ENCODE measurements at places on chromosomes 2 and 18.
A peak's percentile ranks its signal among the peaks of the same experiment; 100 is the strongest.

- DNase-seq, result no peak
Observed at GRCh38 chr18:55338978-55339650, 248.9 kb downstream of the TCF4 start.

- DNase-seq, result no peak
Observed at GRCh38 chr2:24107-24506, 22.2 kb downstream of the FAM110C start.

DNA sequence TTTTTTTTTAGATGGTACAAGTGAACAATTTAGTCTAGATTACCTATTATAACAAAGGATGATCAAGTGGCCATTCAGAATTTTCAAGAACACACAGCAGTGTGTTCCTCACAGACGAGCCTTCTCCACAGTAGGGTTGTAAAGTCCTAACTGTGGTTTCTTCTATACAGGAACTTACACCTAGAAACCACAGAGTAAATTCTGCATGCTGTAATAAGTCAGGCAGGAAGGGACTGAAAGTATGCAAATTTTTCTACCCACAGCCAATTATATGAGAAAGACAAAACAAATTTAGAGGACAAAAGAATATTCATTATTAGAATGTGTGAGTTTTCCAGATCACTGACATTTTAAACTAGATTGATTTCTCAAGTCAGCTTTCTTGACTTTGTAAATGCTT lies 99.5 kb downstream of the RBMS1 start:
- DNase-seq, result peak; percentile 40

- no peak for DNase-seq
Observed at GRCh38 chr2:161677634-161678033, 53.4 kb downstream of the SLC4A10 start.

GRCh38 chr18:76981396-76981968 lies 151.1 kb downstream of the MBP start:
- DNase-seq, result no peak

DNA sequence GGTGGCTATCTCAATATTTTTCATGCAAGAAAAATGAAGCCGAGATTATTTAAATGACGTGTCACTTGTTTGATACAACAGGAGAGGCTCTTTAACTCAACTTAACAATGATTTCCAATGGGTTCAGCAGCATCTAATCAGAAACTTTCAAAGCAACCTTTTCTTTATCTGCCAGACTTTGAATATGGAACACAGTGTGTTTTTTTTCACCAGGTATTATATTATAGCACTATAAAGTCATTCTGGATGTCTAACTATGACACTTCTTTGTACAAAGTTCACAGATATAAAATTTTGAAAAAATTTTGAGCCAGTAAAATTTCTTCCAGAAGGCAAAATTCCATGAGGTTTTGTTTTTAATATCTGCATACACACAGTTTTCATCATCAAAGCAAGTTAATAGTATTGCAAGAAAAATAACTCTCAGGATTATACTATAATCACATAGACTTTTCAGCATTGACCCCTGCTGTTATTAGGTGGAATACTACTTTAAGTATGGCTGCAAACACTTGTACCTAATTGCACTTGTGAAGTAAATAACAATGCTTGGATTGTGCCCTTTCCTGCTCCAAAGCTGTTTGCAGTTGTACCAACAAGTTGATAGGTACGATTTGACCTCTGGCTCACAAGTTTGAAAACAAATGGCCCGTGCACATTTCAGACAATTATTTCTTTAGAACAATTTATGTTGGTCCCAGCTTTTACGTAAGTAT lies 44.0 kb upstream of the DSG1 start:
- DNase-seq, result no peak

DNA sequence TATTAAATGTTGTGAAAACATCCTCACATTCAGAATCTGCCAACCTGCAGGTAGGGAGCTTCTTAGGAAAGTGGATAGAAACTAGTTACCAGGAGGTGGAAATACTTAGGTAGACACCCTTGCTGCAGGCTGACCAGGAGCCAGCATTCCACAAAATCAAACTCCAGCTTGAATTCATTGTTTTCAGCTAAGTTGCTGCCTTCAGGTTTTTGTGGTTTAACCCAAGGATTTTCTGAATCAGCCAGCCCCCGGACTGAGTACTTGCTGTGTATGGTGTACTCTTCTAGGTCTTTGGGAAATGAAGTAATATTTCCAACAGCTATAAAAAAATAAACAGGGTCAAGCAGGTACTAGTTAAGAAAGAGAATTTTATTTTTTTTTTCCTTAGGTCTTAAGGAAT lies 192.1 kb upstream of the CHST9 start:
- no peak for DNase-seq

DNA sequence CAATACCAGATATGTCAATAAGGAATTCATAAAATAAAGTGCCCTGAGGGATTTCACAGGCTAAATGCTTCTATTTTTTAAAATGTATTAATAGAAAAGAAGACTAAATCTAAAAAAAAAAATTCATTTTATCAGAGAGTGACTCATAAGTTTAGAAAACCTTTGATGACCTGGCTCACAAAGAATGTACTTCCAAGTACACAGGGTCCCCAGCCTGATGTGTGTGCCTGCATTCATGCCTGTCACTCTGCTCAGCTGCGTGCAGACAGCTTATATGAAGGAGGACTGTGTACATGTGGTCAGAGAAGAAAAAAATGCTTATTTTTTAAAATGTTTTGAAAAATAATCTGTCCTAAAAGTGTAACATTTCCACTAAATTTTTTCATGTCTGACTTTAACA lies 3.0 kb upstream of the CPS1 start:
- DNase-seq, result no peak

All from activated CD8-positive, alpha-beta T cell treated with anti-CD3 and anti-CD28 coated beads, Interleukin-2, amount 10 ng/mL, durations not matched to agents 7 days and 5 days (primary cell).